ENCODE measurements at places on chromosomes 2 and 18. TPM values are rescaled to one million over a fixed set of nuclear protein-coding genes. Genes with fewer than 3 reads are reported as not detected.

The GAL3ST2 gene
- total RNA-seq: not detected

The TMSB10 gene
- 1,816 TPM for total RNA-seq

The SOX11 gene
- total RNA-seq: not detected

The SNRPD1 gene
- 166 TPM for total RNA-seq

The ZNF396 gene
- total RNA-seq: 0.99 TPM

The TMEM200C gene
- not detected for total RNA-seq

The ARL5A gene
- total RNA-seq: 81.2 TPM
